ENCODE measurements at places on chromosomes 6 and 20.

GRCh38 chr20:29878281-29878741, 1379.2 kb upstream of the DEFB115 start:
- DNase-seq: no peak

GRCh38 chr6:158539413-158539812, 20.5 kb upstream of the TMEM181 start:
- DNase-seq: no peak

DNA sequence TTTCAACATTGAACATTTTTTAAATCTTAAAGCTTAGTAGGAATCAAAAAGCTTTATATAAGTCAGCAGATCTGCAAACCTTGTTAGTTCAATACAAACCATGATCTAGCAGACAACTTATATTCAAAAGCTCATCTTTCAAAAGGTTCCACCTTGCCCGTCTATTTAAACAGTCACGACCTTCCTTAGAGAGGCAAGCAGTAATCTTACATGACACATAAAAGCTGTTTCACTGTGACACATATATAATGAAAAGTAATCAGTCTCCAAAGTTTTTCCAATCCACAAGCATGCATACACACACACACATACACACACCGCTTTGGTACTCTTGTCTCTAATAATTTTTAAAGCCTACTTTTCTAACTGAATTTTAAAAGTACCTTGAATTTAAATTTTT, 12.9 kb downstream of the SOD2 start:
- no peak for DNase-seq

DNA sequence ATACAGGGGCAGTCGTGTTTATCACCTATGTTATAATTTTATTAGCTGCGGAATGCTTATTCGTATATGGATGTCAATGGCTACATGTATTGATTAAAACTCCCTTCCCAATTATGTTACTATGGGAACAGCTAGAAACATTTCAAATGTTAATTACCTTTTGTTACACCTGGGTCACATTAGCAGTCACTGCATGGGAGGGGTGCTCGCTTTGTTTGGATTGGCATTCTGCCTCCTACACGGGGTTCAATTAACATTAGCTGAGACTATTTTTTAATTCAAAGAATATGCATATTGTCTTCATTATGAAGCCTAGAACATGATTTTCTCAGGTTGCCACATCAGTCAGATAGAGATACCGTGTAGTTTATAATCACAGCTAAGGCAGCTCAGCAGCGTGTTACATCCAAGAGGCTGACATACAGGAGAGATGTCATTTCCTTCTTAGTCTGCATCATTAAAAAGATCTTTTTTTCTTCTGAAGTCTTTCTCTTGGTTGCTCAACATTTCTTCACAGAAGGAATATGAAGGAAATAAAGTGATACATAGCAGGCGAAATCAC, 76.2 kb upstream of the RPS6KA2 start:
- DNase-seq: no peak

- no peak for DNase-seq
These were observed 29.6 kb upstream of the VEGFA start for GRCh38 chr6:43740321-43740960.

DNA sequence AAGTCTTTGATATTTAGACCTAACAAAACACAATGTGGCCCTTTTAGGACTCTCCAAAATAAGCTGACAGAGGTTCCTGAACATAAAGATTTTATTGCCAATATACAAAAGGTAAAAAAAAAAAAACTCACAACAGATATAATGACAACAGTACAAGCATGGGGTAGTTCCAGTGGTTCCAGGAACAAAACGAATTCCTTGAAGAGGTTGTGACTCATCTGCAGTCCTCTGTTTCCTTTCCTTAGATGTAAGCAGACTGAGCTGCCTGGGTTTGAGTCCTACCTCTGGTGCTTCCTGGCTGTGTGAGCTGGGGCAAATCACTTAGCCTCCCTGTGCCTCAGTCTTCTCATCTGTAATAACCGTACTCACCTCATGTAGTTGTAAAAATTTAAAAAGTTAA, 13.3 kb upstream of the CTAGE9 start:
- no peak for DNase-seq

DNA sequence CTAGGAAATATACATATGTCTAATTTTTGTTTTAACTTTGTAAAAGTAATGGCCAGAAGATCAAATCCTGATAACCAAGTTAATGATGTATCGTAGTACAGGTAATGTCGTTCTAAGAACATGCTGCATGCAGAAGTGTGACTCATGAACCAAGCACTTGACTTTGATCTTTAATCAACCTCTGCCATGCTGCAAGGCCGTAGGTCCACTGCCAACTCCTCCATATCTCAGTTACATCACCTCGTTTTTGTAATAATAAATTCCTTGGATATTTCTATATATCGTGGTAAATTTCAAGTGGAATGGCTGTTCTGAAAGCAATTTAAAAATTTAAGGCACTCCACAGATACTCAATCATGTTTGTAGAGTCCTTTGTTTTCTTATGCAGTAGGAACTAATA, 771.7 kb downstream of the EPHA7 start:
- no peak for DNase-seq

GRCh38 chr20:40225596-40225995, 463.4 kb downstream of the MAFB start:
- no peak for DNase-seq

DNA sequence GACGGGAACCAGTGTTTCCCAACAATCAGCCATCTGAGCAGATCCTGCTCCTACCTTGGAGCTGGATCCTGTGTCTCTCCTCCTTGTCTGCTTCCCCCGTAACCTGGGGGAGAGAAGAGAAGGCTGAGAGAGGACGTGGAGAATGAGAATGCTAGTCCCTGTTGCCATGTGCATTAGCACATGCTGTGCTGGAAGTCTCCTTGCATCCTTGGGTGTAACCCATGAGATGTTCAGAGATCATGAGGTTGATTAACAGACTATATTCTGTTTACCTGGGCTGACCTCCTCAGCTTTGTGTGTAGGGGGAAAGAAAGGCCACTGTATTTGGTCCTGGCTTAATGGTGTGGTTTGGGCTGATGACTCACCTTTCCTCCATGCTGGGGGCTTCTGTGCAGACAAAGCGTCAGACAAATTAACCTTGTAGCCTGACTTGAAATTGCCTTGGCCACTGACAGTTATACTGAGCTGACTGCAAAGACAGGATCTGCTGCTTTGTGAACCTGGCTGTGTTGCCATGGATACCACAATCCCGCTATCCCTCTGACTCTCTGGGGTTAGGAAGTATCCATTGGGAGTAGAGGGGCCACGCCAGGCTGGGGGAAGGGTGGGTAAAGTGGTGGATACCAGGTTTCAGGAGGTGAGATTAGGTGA, 243.7 kb upstream of the CHD6 start:
- DNase-seq: no peak

DNA sequence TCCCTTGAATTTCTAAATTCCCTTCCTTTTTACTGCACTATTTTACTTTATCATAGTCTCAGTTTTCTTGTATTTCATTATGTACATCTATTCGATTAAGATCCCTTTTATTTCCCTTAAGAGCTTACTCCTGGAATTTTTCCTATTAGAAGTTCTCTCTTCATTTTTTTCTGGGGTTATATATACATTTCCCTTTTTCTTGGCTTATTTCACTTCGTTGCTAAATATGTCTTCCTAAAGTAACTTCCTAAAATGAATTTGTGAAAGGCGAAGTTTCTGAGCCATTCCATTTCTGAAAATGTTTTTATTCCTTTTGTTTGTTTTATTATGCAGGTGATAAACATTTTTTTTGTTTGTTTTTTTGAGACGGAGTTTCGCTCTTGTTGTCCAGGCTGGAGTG, 5.9 kb upstream of the CD109 start:
- no peak for DNase-seq

- no peak for DNase-seq
These were observed 263.1 kb upstream of the ZFP64 start for GRCh38 chr20:52454660-52455059.

DNA sequence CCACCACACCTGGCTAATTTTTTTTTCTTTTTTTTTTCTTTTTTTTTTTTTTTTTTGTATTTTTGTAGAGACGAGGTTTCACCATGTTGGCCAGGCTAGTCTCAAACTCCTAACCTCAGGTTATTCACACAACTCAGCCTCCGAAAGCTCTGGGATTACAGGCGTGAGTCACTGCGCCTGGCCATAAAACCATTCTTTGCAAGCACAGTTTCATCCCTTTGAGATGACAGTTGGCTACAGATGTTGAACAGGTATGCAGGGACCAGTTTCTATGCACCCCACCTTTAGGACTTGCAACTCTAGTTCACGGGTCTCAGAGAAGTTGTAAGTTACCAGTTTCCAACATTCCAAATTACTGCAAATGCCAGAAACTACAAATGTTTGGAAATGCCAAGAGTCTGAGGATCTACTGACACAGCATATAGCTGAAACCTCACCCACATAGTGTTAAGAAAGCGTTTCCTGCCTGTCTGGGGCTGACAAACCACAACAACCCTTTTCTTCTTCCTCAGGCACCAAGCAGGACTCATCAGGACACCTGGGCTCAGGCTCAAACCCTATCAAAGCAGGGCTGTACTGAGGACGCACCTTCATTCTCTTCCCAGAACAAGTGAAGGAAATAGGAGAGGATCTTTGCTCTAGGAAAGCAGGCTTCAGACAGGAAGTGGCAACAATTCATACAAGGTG, 22.9 kb downstream of the ARHGAP18 start:
- DNase-seq: no peak

GRCh38 chr20:54306985-54307710, 99.3 kb downstream of the PFDN4 start:
- DNase-seq: no peak

- DNase-seq: no peak
These were observed 94.1 kb upstream of the RNF24 start for GRCh38 chr20:4109307-4109940.

DNA sequence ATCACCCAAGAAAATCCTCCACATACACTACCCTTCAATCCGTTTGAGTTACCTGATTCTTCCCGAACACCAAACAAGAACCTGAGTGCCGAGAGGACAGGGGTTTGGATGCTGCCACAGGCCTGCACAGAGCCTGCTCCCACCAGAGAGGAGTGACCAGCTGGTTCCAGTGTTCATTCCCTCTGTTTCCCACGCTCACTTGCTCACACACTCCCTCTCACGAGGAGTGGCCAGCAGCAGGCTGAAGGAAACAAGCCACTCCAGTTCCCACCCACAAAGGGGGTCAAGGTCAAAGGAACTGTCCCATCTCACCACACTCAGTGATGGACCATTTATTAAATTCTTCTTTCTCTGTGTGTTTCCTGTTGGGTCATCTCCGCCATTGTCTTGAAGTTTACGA, 97.2 kb upstream of the SNX9 start:
- no peak for DNase-seq

DNA sequence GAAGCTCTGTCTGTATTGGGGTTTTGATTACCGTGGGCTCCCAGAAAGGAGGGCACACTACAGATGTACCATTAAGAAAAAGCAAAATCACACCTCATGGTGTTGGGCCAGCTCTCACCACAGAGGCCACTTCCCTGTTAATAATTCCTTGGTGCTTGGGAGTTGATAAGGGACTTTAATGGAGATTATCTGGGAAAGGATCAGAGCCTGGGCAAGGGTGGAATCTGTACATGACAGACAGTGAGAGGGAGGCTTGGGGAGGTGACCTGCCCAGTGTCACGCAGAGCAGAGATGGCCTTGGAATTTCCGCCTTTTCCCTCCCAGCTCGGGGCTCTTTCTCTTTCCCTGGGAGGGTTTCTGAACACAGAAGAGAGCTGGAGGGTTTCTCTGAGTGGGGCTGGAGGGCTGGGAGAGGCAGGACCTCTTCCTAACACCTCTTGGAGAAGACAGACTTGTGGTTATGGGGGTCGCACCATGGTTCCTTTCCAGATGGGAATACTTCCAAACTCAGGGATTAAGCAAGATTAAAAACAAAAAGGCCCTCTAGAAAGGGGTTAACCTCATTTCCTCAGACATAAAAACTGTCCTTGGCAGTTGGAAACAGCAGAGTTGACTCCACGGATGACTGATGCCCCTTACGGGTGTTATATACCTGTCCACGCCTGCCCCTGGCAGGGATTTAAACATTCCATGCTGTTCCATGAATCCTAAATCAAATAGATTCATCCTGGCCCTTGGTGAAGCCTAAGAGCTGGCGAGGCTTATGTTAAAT, 16.8 kb upstream of the KCNK16 start:
- DNase-seq: no peak

DNA sequence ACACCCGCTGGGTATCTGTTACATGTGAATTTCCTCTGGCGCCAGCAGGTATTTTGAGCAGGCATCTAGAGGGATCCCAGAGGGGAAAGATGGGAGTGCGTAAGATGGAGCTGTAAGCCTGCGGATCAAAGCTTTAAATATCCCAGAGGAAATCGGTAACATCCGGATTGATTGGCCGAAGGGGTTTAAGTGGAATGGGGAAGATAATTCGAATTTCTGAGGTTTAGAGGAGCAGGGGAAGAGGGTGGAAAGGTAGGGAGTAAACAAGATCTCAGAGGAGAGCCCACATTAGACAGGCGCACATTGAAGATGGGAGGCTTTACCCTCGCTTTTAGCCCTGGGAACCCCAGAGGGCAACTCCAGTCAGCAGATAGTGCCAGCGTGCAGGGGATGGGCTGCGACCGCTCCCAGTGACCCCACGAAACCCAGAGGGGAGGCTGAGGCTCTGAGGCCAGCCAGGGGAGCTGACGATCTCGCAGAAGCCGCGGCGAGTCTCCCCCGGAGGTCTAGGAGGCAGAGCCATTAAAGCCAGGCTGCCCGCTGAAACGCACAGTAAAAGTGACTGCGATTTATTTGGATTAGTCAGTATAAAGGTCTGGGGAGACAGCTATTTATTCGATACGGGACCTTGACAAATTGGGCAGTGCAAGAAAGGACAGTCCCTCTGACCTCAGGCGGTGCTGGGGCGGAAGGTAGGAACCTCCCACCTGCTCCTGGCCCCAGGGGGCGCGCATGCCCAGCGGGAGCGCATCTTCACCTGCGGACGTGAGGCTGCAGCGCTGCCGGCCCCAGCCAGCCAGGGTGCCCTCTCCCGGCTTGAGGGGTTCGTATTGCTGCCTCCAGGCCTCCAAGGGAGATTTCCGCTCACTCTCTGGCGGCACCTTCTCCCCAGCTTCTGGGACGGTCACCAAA, 34.3 kb upstream of the TCF21 start:
- DNase-seq: no peak

DNA sequence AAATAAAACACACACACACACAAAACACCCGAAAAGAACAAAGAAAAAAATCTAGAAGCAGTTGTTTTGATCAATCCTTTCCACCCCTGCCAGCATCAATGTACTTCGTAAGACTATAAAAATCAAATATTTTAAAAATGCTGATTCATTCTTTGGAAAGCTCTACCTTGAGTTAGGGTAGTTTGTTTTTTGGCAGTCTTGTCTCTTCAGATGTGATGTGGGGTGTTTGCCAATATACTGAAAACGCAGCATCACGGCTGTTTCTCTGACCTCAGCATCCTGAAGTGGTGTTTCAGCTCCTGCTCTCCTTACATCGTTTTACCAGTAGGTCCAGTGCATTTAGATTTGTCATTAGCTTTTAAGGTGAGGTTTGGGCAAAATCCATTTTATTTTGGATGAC, 526.0 kb downstream of the UTRN start:
- no peak for DNase-seq

- no peak for DNase-seq
These were observed 42.0 kb downstream of the PTPRK start for GRCh38 chr6:128478230-128479047.

GRCh38 chr20:5663396-5663795, 86.8 kb upstream of the SHLD1 start:
- no peak for DNase-seq

All from stimulated activated CD8-positive, alpha-beta memory T cell treated with anti-CD3 and anti-CD28 coated beads, Interleukin-2, amount 100 ng/mL, for 48 hours (primary cell).